ENCODE measurements at places on chromosomes 5 and 9.

GRCh38 chr5:145378226-145378625, 456.9 kb downstream of the PRELID2 start:
- no peak for DNase-seq

DNA sequence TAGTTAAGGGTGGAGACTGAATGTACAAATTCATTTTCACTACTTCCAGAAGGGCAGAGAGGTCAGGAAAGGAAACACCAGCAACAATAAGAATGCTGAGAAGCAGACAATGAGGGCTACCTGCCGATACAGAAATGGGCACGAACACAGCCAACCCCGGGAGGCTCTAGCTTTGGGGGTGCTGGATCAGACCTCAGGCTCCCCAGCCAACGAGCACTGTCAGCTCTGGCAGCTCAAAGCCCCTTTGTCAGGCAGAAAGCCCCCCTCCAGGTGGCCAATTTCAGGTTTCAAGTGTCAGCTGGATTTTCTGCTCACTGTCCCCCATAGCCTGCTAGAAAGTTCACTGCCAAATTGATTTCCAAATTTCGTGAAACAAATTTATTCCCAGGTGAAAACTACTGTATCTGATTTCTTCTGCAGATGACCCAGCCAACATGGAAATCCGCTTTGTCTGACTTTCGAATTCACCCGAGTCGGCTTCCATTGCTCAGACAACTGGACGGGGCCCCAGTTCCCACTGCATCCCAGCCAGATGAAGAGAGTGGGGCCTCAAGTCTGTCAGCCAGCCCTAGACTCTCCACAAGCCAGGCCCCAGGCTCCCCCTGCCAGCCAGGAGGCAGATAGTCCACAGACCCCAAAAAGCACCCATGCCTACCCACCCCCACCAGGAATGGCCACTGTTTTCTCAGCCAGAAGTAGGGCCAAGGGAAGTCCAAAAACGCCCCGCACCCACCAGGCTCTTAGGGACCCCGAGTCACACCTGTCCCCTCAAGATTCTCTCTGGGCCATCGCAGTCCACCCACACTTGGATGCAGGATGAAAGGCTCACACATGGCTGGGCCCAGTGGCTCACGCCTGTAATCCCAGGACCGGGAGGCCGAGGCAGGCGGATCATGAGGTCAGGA, 96.5 kb upstream of the PHYKPL start:
- no peak for DNase-seq

GRCh38 chr9:117149996-117150395, 264.9 kb downstream of the ASTN2 start:
- DNase-seq, result no peak

- DNase-seq, result no peak
Measured at GRCh38 chr5:73727470-73727869, 101.5 kb downstream of the ARHGEF28 start.

Data from stimulated activated CD4-positive, alpha-beta T cell treated with anti-CD3 and anti-CD28 coated beads, Interleukin-15, amount 100 ng/mL, for 1 hour (primary cell).